ENCODE measurements at places on chromosomes 6 and 20.

DNA sequence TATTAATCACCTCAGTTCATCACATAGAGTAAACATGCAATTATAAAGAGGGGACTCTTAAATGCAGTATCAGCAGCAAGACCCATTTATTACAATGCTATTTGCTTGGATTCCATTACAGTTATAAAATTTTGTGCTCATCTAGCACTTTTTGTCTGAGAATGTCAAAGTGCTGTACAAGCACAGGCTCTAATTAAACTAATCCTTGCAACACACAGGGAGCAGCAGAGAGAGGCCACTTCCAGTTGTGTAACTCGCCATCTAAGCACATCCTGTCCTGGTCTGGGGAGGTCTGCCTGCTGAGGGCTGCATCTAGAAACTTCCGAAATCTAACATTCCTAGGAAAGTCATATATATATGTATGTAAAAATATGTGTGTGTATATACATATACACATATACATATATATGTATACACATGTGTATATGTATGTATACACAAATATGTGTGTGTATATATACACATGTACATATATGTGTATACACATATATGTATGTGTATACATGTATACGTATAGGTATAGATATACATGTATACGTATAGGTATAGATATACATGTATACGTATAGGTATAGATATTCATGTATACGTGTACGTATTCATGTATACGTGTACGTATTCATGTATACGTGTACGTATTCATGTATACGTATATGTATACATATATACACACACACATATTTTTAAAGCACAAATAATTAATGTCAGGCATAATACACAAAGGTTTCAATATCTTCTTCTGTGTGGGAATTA is 136.4 kb upstream of the JARID2 start:
- no peak for DNase-seq

GRCh38 chr6:135828021-135828420 is 23.5 kb upstream of the PDE7B start:
- DNase-seq: no peak

- DNase-seq: peak; percentile 71
Measured at GRCh38 chr20:13221673-13222318, 722 bp downstream of the ISM1 start.

- no peak for DNase-seq
Measured at GRCh38 chr20:32336918-32337347, 21.2 kb upstream of the ASXL1 start.

GRCh38 chr6:143394389-143394788 is 56.1 kb downstream of the ADAT2 start:
- no peak for DNase-seq

DNA sequence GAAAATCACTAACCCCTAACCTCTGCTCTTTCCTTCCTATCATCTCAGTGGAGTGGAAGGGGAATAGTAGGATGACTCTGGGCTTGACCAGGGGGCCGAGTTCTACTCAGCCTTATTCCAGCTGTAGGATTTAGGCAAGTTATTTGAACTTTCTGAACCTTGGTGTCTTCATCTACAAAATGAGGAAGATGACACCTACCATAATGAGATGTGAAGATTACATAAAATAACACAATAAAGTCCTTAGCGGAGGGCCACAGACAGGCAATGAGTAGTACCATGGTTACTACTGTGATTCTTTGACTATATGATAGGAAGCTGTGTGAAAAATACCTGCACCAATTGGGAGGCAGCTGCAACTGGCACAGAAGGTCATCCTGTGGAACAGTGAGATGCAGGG is 53.6 kb upstream of the PIM1 start:
- no peak for DNase-seq

DNA sequence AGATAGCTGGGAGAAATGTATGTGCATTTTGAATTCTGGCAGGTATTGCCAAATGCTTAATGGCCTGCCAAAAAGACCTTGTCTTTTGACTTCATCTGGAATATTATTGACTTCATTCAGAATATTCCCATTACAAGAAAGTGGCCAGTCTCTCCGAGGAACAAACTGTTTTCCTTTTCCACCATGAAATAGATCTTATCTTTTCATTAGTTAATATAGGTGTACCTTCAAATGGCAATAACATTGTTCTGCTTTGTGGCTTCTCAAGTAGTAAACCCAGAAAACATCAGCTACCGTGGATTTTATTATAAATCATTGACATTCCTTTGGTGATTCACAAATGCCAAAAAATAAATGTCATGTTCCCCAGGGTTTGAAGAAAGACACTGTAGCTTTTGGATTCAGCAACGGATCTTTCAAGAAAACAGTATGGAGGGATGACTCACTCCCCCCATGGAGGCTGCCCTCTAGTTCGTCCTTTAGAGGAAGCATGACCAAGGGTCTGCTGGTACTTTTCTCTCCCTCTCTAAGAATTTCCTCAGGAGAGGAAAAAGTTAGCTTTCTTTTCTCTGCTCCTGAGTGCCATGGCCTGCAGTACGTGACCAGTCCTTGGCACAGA is 1.1 kb upstream of the RNF182 start:
- DNase-seq: no peak
